ENCODE measurements at places on chromosomes 1 and 21. TPM values are rescaled to one million over a fixed set of nuclear protein-coding genes. Genes with fewer than 3 reads are reported as not detected.

DNA sequence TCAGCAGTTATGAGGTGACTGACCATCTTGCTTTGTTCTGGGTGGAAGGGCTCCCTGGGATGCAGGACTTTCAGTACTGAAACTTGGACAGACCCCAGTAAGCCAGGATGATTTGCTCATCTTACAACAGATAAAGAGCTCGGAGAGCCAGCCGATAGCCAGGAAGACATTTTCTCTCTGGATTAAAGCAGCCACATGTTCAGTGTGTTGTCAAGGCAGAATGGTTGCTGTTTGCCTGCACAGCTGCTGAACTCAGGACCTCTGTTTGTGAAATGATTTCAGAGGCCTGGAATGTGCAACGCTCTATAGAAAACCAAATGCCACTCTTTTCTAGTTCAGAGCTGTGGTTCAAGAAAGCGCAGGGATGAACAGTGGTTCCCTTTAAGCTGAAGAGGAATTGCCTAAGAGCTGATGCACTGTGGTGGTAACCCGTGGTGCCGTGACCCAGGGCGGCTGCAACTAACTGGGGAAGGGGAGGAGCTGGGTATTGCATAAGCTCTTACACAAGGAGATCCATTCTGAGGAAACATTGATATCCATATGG lies 40.7 kb downstream of the CASQ2 start:
- H3K36me3 ChIP-seq, result no peaks in the 10 kb centered on the region
- H3K27me3 ChIP-seq, result no peaks in the 10 kb centered on the region
- H3K4me1 ChIP-seq, result peaks cover 7% of the 10 kb centered on the region
- peak; percentile 87 for DNase-seq

DNA sequence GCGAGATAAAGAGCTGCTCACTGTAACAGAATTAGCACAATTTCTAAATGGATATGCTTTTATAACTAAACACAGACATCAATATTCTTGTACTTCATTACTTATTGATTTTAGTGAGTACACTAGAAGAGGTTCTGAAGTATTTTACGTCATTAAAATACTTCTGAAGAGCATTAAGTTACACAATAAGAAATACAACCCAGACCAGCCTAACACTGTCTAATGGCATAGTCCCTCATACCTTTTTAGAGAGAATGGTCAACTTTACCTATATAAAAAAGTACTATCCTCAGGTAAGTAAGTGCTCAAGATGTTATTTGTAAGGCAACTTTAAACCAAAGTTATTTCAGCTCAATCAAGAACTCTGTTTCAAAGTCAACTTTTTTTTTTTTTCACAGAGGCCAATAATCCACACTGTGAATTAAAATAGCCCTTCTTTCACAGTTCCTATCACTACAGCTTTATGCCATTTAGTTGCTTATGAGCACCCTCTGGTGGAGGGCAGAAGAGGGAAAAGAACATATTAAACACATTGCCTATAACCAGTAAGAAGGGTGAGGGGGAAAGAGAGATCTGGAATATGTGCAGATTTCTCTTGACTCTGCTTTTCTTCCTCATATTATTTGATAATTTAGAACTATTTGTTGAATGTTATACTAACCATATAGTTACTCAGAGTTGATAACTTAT lies 182.1 kb upstream of the DMRTA2 start:
- H3K27ac ChIP-seq, result no peak overlapping the region
- H3K4me1 ChIP-seq, result no peaks in the 10 kb centered on the region
- no peak overlapping the region for H3K4me3 ChIP-seq

- no peak overlapping the region for H3K27ac ChIP-seq
- H3K36me3 ChIP-seq, result no peaks in the 10 kb centered on the region
- H3K4me1 ChIP-seq, result no peaks in the 10 kb centered on the region
- peaks cover 27% of the 10 kb centered on the region for H3K27me3 ChIP-seq
These were observed 12.2 kb downstream of the FCRLB start for GRCh38 chr1:161733526-161733925.

Gene AMY1B
- not detected for total RNA-seq

Gene SLC2A5
- total RNA-seq, result not detected
